ENCODE measurements at places on chromosomes 7 and 10.
A peak's percentile ranks its signal among the peaks of the same experiment; 100 is the strongest.

DNA sequence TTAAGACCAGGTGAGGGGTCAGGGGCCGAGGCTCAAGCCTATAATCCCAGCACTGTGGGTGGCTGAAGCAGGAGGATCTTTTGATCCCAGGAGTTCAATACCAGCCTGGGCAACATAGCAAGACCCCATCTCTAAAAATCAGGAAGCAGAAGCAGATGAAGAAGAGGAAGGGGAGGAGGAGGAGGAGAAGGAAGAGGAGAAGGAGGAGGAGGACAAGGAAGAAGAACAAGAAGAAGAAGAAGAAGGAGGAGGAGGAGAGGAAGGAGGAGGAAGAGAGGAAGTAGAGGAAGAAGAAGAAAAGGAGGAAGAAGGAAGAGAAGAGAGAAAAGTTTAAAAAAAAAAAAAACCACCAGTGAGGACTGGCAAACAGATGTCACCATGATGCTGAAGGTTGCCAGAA is 92.0 kb upstream of the TMEM26 start:
- DNase-seq: no peak

DNA sequence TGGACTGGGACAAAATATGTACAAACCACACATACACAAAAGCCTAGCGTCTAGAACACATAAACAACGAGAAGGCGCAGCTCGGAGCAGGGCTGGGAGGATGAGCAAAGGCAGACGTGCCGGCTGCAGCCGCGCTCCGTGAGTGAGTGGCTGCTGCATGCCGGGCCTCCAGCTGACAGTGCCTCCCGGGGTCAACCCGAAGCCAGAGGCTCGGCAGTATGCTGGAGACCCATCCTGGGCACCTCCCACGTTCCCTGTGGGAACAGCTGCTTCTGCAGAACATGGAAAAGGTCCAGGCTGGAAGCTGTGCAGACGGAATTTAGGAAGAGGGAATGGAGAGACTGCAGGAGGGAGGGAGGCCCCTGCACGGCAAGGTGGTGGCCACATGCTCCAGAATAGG is 3.6 kb upstream of the GPR146 start:
- no peak for DNase-seq

- no peak for DNase-seq
Observed at GRCh38 chr7:43753843-43754242, 4.6 kb upstream of the BLVRA start.

DNA sequence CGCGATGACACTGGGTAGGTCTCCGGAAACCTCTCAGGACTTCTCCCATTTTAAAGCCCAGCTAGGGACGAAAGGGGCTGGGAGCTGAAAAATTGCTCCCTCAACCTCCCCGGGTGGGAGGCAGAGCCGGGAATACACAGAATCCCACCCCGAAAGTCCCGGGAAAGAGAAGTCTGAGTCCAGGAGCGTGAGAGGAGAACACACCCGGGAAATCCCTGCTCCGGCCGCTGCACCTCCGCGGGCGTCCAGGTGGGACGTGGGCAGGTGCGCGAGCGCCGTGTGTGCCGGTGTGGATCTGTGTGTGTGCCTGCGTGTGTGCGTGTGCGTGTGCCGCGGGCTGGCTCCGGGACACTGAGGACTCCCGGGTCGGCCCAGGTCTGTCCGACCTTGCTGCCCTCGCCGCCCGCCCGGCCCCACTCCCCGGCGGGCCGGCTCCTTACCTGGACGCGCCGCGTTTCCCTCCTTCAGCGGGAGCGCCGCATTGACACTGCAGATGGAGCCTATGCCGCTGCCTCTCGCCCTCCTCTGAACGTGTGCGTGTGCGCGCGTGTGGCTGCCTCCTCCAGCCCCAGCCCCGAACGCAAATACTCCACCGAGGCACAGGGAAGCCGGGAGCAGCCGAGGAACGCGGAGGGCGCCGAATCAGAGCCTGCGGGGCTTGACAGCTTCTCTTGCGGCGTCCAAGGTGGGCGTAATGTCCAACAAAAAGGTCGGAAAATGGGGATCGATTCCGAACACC is at the start of gene PLXNA4:
Gene PLXNA4, minus strand, starts transcription at position 489 of the 739 bp plus-strand sequence. CDS start 67,777 bp downstream, outside the sequence.
- DNase-seq: no peak

DNA sequence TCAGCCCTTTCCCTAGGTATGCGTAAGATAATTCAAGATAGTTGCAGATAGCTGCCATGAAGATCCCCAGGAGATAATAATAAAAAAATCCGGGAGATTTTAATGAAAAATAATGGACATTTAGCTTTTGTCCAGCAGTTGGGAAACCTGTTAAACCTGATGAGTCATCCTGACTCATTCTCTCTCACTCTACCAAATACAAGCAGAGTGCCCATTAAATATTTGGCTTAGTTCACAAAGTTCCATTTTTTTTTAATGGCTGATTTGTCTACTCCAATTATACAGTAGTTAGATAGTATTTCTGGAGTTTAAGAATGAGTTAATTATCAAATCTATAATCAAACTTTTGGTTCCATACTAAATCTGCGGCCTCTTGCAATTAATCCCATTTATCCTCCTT is 2.1 kb upstream of the SHTN1 start:
- DNase-seq: no peak

GRCh38 chr10:77756319-77757232 is 119.0 kb upstream of the KCNMA1 start:
- peak; percentile 38 for DNase-seq

DNA sequence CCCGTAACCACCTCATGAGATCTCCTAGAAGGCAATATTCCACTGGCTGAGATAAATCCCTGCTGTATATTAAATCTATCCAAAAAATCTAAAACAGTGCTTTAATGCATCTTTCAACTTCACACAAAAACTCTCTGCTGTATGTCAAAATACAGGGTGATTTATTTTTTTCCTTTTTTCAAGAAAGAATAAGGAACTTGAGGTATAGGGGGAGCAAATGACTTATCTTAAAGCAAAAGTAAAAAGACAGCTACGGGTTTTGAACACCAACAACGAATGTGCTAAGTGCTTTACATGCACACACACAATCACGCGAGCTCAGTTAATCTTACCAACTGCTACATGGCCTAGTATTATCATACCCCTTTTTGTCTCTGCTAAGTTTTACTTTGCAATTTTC is 168.9 kb upstream of the PHF14 start:
- DNase-seq: no peak

GRCh38 chr7:32496052-32496813 is 944 bp downstream of the AVL9 start:
- no peak for DNase-seq

DNA sequence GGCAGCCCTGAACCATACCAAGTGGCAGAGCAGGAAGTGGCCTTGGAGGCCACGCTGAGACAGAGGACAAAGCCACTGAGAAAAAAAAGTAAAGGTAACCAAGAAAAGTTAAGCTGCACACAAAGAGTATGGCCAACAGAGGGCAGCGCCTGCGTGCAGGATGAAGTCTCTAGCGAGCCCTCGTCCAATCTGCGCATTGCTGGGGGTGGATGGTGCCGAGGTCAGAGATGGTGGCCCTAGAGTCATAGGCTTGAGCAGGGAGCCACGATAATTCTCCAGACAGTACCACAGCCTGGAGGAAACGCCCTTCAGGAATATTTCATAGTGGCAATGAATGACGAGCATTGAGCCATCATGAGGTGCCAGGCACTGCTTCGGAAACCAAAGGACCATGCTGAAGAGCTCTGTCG is 9.7 kb downstream of the ATP6V0E2 start:
- DNase-seq: peak; percentile 38

DNA sequence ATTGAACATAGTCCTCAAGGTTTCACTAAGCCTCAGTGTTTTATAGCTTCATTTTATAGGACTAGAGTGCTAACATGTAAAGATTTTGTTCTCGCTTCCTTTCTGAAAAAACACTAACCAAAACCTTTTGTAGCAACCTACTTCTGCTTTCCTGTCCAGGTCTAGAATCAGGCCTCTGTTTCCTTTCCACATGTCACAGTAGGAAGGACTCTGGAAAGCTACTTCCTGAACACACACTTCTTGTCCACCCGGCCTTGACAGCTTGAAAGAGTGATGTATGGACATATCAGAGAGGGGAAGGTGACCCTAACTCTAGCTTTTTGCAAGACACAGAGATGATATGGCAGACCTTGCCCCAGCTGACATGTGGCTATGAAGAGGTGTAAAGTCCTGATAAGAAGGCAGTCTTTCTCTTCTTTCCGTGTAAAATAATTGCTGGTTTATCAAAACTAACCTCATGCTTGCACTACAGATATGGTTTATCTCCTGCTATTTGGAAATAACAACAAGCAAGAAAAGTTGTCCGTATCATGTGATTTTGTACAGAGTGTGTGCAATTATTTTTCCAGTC is 175.4 kb downstream of the SKAP2 start:
- no peak for DNase-seq

- no peak for DNase-seq
Observed at GRCh38 chr7:66466081-66466600, 162.5 kb upstream of the KCTD7 start.

- DNase-seq: no peak
Observed at GRCh38 chr10:21334891-21335696, 190.4 kb downstream of the SKIDA1 start.

DNA sequence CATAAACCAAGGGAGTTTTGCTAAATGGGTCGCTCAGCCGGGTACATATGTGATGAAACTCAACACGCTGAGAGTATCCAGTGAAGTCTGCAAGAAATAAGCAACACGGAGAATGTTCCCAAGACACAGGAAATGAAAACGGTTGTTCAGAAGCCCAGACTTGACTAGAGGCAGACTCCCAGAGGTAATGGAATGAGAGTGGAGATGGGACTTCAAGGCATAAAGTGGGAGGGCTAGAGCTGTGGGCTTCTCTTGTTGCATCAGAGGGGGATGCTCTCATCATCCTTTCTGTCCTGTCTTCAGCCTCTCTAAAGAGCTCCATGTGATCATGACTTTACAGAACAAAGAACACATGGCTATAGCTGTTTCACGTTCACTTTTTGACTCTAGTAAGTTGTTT is 88.3 kb downstream of the BAMBI start:
- DNase-seq: no peak

GRCh38 chr10:119878524-119878923 is 5.9 kb upstream of the MCMBP start:
- no peak for DNase-seq

GRCh38 chr10:122233857-122234348 is 37.2 kb upstream of the BTBD16 start:
- DNase-seq: no peak

DNA sequence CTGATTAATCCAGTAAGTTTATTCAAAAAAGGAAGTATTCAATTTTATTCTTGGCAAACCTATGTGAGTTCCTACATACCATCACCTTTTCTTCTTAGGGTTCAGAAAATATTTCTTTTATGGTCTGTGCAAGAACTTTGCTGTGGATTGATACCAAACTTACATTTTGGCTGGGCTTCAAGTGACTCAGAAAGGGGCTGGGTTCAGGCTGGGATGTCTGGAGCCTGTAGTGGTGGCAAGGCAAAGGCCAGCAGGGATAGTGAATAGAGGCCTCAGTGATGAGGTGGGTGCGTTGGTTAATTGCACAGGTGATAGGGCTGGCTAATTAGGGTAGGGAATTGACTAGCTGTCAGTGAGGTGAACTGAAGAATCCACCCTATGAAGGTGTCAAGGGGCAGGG is 40.2 kb upstream of the ATXN7L1 start:
- no peak for DNase-seq

- no peak for DNase-seq
Observed at GRCh38 chr7:103686763-103687162, 240.8 kb upstream of the SLC26A5 start.

- DNase-seq: no peak
Observed at GRCh38 chr7:92740700-92741126, 95.7 kb downstream of the CDK6 start.

- no peak for DNase-seq
Observed at GRCh38 chr7:50220273-50220672, 84.2 kb upstream of the IKZF1 start.

DNA sequence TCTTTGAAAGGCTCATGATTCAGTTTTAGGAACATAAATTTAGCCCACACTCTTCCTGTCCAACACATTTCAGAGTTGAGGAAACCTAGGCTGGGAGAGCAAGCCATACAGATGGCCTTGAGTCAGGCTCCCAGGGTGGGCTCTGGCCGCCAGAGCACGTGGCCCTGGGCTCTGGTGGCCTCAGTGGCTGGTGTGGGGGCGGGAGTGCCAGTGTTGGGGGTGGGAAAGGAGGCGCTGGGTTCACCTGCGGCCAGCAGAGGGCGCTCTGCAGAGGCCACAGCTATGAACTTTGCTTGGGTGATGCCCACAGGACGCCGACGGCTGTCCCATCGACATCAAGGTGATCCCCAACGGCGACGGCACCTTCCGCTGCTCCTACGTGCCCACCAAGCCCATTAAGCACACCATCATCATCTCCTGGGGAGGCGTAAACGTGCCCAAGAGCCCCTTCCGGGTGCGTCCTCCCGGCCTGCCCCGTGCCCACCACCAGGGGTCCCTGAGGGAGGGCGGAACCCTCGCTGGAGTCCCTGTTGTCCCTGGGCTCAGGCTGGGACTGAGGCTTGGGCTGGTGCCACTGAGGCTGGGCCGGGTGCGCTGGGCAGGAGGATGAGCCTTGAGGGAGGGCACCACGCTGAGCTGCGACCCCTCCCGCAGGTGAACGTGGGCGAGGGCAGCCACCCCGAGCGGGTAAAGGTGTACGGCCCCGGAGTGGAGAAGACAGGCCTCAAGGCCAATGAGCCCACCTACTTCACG is 11.9 kb downstream of the FLNC start:
- no peak for DNase-seq

DNA sequence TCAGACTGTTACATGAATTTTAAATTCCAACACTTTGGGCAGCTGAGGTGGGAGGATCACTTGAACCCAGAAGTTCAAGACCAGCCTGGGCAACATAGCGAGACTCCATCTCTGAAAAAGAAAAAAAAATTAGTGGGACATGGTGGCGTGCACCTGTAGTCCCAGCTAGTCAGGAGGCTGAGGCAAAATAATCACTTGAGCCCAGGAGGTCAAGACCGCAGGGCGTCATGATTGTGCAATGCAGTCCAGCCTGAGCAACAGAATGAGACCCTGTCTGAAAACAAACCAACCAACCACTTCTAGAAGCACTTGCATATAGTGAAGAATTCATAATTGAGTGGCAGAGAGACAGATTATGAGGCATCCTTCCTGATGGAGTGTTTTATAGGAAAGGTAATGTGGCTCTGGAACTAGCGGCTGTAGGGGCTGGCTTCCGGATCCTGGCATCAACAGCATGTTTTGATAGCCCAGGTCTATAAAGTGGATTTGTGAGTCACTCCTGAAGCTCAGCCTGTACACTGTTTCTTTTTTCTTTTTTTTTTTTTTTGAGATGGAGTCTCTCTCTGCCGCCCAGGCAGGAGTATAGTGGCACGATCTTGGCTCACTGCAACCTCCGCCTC is 40.3 kb upstream of the RSBN1L start:
- DNase-seq: no peak

GRCh38 chr10:111131168-111131799 is 54.5 kb downstream of the ADRA2A start:
- DNase-seq: no peak
